ENCODE measurements at places on chromosomes 3 and 15.

DNA sequence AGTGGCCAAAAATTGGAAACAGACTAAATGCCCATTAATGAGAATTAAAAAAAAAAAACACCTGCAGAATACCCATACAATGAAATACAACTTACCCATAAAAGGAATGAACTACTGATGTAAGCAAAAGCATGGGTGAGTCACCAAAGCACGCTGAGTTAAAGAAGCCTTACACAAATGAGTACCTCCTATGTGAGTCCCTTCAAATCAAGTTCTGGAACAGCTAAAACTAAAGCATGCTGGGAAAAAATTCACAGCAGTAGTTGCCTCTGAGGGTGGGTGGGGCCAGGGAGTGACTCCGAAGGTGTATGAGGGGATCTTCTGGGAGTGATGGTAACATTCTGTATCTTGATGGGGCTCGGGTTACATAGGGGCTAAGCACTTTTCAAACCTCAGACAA, 11.4 kb downstream of the MYO5C start:
- DNase-seq = no peak

DNA sequence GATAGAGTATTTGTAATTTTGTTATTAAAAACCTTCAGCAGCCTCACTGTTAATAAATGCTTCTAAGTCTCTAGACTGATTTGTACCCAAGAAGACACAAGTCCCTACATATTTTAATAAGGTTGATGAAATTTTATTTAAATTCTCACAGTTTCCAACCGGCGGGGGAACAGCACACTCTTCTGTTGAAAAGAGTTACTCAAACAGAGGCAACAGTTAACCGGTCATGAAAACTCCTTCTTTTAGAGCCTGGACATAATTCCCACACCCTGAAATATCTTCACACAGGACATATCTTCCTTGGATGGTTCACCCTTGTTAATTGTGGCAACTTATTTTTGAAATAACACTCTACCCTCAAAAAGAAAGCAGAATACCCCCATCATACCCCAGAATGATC, 278.8 kb downstream of the FOXP1 start:
- no peak for DNase-seq

DNA sequence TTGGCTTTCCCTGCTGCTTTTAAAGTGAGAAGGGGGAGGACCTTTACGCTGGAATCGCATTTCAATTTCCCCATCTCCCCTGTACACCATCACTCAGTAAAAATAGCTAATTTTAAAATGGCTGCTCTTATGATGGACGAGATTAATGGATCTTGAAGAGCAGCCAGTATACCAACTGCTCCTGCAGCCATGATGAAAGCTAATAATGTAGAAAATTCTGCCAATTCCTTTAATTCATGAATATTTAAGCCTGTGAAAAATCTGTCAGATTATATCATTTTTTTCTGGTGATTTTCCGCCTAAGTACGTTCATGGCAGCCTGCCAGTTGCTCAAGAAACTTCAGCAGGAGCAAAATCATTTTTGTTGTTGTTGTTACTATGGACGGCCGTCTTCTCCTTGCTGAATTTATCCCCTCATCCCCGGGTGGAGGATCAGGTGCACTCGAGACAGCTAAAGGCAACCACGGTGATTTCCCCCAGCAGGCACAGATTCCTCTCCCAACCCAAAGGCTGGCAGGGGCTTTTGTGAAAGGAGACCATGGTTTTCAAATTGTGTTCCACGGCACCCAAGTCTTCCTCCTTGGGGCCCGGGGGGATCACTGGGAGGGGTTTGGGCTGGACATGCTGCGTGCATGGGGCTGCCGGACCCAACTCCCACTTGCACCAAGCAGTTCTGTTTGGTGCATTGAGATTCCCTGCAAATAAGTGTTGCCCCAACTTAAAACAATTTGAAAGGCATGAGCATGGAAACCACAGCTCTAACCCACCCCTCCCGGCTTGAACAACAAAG, 289.6 kb downstream of the UACA start:
- DNase-seq = no peak

- no peak for DNase-seq
Observed at GRCh38 chr15:78195735-78196201, 38.6 kb downstream of the ACSBG1 start.

DNA sequence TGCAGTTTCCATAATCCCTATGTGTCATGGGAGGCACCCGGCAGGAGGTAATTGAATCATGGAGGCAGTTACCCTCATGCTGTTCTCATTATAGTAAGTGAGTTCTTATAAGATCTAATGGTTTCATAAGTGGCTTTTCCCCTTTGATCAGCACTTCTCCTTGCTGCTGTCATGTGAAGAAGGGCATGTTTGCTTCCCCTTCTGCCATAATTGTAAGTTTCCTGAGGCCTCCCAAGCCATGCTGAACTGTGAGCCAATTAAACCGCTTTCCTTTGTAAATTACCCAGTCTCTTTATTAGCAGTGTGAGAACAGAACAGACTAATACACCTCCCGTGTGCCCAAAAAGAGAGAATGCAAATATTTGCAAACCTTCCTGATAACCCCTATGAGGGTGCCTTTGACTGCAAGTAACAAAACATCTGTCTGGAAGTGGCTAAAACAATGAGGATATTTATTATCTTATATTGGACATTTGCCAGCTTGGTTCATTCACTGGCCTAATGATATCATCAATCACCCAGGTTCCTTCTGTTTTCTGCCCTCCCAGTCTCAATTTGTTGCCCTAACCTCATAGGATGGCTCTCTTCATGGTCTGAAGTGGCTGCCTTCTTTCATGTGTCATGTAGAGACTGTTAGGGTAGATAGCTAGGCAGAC, 68.7 kb downstream of the BHLHE40 start:
- DNase-seq = no peak

DNA sequence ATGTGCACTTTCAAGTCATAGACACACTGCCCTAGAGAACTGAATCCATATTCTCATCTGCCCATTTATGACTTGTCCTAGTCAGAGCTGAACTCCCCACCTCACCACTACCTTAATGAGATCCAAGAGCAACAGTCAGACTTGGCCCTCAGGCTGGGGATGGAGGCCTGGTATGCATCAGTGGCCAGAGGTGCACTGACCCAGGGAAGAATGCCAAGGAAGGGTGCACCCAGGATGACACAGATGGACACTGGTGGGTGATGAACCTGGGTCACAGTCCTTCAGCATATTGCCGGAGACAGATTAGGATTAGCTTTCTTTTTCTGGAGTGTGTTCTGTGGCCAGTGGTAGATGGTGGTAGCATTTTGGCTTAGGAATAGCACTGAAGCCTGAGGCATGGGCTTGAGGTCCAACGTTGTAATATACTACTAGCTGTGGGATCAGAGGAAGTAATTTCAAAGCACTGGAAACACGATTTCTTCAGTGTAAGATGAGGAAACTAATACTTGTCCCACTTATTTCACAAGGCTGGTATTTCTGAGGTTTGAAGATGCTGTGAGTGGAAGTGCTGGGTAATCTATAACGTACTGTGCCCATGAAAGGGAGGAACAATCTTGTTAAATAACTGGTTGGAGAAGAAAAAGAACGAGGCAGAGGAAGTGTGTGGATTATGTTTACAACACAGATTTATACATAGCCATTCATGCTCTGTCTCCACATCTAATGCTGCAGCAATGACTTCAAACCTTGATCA, 265.0 kb downstream of the THRB start:
- no peak for DNase-seq

- no peak for DNase-seq
Observed at GRCh38 chr3:185406121-185406620, 43.2 kb downstream of the MAP3K13 start.
